ENCODE measurements at places on chromosomes 11 and 22.

DNA sequence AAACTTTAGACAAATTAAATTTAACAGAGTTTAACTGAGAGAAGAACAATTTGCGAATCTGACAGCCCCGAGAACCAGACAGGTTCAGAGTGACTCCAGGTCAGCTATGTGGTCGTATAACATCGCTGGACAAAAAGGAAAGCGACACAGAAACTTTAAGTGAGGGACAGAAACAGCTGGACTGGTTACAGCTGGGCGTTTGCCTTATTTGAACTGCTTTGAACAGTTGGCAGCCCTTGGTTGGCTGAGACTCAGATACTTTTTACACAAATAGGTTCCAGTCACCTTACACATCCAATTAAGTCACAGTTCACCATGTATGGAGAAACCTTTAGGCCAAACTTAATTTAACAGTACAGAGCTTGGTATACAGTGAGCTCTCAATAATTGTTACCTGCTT, 436.9 kb downstream of the GUCY1A2 start:
- DNase-seq = peak; percentile 27

DNA sequence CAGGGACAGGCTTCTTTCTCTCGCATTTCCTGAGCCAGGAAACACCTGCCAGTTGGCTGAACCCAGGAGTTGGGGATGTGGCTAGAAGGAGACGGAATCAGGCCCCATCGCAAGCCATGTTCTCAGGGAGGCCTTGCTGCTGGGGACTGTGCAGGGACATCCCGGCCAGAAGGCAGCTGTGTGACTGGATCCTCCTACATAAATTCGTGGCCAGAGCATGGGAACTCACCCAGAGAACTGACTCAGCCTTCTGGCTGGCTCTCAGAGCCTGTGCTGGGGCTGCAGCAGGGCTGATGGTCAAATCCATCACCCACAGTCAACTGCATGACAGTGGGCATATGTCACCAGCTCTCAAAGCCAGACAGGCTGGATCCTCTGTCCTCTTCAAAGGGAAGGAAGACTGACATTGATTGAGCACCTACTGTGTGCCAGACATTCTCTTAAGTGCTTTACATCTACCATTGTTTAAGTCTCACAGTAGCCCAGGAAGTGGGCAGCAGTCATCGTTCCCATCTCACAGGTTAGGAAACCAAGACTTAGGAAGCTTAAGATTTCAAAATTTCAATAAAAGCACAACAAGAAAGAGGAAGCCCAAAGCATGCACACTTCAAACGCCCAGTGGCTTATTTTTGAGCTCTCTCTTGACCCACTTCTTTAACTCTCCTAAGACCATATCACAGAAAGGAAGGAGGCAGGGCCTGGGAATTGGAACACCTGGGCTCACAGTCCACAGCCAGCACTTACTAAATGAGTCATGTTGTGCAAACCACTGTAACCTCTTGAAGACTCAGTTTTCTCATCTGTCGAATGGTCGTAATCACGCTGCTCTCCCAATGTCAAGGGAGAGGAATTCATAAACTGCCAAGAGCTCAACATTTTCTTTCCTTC, 30.9 kb upstream of the CACNG2 start:
- peak; percentile 42 for DNase-seq

GRCh38 chr11:112797648-112798293, 163.4 kb upstream of the NCAM1 start:
- peak; percentile 49 for DNase-seq

DNA sequence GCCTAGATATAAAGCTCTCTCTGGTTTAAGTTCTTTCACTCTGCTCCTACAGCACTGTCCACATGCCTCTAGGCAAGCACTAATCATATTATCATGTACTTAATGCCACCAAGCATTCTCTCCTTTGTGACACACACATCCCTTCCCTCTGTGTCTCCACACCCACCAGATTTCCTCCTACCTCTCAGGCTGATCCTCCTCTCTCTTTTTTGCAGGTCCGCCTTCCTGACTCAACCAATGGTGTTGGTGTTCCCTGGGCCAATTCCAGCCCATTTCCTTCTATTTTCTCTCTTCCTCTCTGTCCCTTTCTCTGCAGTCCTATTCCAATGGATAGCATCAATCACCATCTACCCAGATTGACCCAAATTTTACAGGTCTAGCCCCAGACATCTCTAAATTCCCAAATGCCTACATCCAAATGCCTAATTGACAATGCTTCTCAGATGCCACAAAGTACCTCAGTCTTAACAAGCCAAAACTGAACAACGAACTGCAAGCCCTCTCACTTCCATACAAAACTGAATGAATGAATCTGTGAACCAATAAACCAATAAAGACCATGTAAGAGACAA, 504 bp upstream of the ZNF215 start:
- DNase-seq = peak; percentile 19

DNA sequence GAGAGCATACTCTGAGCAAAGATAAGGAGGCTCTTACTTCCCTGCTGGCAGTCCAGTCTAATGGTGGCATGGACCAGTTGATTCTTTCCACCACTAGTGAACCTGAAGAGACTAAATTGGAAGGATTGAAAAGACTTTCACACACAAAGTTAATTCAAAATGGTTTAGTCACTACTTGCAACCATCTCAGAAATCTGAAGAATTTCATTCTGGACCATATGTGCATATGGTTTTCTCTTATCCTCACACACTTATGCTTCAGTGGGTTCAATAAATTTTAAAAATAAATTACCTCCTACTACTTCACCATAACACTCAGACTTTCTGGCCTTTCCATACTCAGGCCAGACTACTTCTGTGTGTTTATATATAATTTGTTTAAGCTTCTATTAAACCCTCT, 44.7 kb downstream of the CADM1 start:
- no peak for DNase-seq

GRCh38 chr11:93485983-93486382, 57.2 kb downstream of the SMCO4 start:
- DNase-seq = no peak

DNA sequence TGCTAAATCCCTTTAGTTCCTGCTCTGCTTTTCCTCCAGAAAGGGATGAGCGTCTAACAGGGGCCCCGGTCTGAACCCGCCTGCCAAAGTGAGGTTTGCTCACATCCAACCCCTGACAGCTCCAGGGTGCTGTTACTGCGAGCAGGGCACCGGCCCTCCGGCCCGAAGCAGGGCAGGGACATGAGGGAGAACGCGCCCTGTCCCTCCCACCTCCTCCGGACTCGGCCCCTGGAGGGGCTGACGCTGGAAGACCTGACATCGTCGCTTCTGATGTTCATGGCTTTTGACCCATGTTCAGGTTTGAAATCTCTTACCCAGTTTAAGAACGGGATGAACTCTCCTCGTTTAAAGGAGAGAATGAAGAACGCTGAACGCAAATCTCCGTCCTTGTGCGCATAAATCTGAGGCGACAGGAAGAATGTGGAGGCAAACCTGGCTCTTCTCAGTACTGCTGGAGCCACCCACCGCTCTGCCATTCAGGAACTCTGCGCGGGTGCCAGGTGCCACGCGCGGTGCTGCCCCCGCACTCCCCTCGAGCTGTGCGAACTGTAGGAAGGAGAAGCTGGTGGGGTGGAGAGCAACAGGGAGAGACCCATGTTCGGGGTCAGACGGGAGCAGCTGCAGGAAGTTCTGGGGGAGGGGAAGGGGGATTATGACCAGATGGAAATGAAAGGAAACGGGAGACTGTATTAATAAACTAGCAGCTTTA, 826 bp upstream of the EEF1G start:
- peak; percentile 66 for DNase-seq
